ENCODE measurements at places on chromosomes 6 and 20.

GRCh38 chr6:134605034-134605433, 287.1 kb upstream of the SGK1 start:
- DNase-seq = no peak

DNA sequence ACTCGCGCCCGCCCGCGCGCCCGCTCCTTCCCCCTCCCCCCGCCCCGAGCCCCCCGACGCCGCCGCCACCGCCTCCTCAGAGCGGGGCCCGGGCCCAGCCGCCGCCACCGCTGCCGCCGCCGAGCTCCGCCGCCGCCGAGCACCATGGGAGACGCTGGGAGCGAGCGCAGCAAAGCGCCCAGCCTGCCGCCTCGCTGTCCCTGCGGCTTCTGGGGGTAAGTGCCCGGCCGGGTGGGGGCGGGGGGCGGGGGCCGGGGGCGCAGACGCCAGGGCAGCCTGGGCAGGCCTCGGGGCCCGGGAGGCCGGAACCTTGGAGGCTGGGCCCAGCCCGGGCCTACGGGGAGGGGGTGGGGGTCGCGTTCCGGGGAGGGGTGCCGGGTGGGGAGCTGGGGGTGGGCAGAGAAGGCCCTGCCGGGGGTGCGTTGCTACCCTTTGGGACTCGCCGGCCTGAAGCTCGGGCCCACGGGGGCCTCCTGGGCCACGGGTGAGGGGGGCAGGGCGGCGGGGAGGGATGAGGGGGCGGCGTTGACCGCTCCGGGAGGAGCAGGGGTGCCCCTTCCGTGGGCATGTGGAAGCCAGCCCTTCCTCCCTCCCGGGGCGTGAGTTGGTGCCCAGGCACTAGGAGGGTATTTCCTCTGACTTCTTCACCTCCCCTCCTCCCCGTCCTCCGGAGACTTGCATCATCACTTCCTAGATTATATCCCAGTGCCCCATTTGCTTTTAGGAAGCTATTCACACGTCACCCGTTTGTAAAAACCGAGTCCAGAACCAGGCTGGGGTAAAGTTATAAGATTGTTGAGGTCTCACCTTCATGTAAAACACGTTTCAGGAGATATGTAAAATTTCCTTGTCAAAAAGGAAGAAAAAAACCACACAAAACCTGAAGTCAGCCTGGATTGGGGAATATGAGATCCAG, 533 bp downstream of the ZFAND3 start:
- no peak for DNase-seq

- no peak for DNase-seq
Measured at GRCh38 chr20:2695206-2695983, 2.8 kb downstream of the EBF4 start.

DNA sequence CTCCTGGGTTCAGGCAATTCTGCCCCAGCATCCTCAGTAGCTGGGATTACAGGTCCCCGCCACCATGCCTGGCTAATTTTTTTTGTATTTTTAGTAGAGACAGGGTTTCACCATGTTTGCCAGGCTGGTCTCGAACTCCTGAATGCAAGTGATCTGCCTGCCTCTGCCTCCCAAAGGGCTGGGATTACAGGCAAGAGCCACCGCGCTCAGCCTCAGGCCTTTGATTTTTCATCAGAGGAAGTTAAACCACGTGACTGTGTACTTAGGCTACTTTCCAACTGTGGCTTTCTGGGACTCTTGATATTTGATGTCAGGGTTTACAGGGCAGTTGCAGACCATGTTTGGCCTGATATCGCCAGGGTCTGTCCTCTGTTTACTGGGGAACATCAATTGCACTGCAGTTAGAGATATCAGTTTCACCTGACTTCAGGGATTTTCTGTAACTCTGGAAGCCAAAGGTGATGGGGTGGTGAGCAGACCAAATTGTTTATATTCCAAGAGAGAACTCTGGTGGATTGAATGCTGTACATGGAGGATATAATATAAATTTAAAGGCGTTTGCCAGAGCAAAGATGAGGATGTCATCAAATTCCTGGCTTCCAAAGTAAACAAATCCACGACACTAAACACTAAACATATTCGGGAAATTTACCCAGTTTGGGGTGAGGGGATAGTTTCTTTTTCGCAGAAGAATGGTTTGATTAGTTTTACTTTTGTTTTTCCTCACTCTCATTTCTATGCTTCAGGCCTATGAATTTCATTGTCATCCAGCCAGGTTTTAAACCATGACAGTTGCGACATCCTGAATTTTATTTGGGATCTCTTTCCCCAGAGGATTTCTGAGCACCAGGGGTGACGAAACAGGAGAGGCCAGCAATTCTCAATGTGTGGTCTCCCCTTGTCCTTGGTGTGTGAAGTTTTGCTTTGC, 4.2 kb downstream of the PSMF1 start:
- no peak for DNase-seq

DNA sequence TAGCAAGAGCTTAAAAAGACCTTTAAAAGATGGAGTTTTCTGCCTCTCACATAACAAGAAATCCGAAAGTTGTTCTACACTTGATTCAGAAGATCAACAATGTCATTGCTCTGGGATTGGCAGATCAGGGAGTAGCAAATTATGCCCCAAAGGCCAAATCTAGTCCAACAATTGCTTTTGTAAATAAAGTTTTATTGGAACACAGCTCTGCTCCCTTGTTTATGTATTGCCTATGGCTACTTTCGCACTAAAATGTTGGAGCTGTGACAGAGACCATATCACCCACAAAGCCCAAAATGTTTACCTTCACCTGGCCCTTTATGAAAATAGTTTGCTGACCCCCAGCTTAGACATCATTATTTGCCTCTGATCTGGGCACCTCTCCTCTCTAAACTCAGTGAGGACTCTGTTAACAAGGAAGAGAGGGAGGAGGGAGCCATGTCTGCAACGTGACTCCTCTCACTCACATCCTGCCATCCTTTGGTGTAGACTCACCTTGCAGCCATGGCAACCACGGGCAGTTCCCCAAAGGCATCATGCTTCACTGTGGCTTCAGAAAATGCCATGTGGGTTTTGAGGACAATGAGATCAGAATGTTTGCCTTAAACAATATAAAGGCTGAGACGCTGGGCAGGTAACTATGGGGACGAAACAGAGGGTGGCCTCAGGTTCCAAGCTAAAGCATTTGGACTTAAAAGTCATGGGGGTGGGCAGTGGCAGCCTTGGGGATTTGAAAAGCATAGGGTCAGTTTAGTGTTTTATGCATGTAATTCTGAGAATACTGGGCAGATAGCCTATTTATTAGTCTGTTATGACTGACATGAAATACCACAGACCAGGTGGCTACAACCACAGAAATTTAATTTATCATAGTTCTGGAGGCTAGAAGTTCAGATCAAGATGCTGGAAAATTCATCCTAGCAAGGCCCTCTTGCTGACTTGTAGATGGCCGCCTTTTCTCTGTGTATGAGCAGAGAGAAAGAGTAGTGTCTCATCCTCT, 149.7 kb upstream of the TNFAIP3 start:
- no peak for DNase-seq

DNA sequence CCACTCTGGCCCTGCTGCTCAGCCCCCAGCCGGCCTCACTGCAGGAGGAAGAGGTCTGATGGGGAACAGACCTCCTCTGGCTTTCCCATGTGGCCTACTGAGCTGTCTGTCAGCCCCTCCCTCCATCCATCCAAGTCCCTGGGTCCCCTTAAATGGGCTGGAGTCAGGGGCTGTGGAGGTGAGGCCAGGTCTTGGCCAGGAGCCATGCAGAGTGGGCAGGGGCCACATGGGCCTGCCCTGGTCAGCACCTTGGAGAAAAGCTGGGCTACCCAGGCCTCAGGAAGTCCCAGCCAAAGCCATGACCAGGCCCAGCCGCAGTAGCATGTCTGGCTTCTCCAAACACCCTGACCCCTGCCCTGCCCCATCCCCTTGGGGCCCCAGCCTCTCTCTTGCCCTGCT, 6.3 kb downstream of the SPDEF start:
- no peak for DNase-seq

DNA sequence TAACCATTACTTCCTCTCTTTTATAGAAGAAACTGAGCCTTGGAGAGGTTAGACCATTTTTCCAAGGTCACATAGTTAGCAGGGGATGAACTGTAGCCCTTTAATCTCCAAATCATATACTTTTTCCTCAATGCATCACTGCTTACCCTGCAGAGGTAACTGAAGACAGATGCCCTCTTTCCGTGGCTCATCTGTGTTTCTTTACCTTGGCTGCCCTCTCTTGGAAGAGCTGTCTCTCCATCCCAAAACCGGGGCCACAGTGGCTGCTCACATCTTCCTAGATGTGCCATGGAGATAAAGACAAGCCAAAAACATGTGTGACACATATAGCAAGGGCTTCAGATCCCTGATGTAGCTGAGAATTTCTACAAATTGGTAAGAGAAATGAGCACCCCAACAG, 581 bp upstream of the ALDH8A1 start:
- DNase-seq = no peak
